ENCODE measurements at places on chromosomes 11 and 22.

DNA sequence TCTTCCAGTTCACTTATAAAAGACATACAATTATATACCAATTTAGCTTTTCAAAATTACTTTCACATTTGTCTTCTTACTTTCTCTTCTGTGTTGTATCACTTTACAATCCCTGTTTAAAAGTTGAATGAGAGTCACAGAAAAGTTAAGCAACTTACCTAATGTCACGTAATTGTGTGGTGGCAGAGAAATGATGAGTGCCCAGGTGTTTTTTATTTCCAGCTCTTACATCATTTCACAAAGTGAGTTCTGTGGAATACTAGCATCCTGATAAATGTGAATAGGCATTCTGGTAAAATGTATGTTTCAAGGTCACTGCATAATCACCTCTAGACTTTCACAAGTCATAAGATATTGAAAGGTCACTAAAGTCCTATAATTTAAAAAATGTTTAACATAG is 133.0 kb upstream of the FIBIN start:
- no peak for DNase-seq

DNA sequence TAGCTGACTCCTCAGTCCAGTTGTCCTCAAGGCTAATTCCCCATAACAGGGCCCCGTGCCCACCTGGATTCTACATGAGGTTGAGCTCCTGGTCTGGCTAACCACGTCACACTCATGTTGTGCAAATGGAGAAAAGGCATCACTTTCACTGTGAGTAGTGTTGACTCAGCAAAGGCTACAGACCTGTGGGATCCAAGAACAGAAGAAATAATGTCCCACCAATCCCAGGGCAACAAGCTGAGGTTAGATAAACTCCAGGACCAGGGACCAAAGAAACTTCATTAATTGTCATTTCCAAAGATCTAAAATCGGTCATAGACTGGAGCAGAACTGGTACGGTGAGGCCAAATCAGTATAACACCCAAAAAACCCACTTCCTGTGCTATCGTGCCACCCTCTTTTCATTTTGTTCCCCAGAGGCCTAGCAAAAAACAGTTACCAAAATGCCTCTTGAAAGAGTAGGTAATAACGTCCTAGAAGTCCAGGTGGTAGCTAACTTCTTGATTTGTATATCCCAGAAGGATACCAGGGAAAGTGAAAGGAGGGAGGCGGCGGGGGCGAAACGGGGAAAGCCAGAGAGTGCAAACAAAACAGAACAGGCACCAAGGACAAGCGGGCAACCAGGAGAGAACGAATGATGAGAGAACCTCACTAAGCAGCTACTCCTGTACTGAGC is 1.4 kb downstream of the PCSK7 start:
- DNase-seq = no peak

DNA sequence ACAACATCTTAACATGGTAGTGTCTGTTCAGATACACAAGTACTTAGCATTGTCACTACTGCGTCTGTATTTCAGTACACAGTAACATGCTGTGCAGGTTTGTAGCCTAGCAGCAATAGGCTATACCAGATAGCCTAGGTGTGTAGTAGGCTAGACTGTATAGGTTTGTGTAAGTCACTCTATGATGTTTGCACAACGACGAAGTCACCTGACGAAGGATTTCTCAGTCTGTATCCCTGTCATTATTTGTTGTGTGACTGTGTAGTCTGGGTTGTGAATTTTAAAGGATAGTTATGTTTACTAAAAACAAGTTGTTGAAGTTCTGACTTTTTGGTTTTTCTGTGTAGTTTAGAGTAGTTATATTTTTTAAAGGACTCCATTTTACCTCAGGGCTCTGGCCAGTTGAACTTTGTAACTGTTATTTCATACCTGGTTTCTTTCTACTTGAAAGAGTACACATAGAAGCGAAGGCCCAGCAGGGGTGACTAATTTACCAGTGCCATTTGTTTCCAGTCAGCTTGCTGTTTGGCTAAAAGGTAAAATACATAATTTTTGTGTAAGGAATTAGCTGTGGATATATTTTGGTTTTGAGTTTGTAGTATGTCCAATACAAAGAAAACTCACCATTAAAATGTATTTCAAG is 72.3 kb downstream of the PPP6R3 start:
- no peak for DNase-seq

DNA sequence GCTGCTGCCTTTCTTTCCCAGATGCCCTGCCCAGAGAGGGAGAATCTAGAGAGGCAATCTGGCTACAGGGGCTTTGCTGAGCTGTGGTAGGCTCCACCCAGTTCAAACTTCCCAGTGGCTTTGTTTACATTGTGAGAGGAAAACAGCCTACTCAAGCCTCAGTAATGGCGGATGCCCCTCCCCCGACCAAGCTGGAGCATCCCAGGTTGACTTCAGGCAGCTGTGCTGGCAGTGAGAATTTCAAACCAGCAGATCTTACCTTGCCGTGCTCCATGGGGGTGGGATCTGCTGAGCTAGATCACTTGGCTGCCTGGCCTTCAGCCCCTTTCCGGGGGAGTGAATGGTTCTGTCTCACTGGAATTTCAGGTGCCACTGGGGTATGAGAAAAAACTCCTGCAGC is 12.2 kb downstream of the BDNF start:
- DNase-seq = no peak

DNA sequence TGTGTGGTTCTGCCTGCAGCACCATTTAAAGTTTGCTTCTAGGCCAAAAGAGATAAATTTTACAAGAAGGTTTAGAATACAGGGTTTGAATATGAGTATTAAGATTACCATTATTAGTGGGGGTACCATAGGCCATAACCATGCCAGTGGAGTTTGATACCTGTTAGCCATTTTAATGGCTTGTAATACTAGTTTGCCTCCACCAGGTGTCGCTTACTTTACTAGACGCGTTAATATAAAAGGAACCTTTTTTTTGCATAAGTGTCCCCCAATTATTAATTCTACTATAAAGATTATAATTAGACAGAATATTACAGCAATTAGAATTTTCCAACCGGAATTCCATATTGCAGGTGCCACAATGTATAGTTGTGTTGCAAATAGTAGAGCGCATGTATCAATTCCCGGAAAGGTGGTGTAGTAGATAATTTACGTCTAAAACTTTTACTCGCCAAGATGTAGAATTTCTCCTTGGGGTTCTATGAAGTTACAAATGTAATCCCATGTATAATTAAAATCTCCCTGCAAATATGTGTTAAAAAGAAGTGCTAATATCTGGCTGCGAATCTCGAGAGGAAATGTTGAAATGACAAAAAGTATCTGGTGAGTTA is 16.1 kb downstream of the MS4A6E start:
- DNase-seq = no peak

DNA sequence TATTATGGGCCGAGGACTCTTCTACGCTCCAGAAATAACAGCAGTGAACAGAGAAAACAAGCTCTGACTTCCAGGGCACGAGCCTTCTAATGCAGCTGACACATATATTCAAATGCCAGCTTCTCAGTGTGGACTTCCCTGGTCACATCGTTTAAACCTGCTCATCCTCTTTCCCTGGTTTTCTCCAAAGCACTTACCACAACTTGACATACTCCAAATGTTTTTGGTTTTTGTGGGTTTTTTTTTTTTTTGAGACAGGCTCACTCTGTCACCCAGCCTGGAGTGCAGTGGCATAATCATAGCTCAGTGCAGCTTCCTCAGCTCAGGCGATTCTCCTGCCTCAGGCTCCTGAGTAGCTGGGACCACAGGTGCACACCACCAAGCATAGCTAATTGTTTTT is 105.5 kb downstream of the MICAL3 start:
- no peak for DNase-seq

Data from NCI-H187 (cell line).